RWPE1 (cell line): ENCODE measurements at places on chromosomes 12 and 14.

GRCh38 chr12:132286912-132287311 lies 42.5 kb downstream of the GALNT9 start:
- DNase-seq = peak; percentile 47

DNA sequence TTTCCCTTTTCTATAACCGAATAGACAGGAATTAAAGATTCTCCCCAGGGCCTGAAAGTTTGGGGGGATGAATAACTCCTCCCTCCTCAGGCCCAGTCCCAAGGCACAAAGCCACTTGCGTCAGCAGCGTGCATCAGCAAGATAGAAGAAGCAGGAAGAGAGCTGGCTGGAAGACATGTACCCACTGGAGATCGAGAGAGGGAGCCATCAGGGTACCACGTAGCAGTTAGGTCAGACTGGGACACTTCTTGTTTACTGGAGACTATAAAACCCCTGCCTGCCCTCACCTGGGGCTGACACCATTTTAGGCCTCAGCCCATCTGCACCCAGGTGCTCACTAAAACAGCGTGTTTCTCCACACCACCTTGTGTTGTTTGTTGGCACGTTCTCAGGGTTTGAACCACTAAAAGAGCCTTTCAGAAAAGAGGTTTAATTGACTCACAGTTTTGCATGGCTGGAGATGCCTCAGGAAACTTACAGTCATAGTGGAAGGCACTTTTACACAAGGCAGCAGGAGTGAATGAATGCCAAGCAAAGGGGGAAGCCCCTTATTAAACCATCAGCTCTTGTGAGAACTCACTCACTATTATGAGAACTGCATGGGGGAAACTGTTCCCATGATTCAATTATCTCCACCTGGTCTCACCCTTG lies 93.2 kb downstream of the TMTC3 start:
- DNase-seq = no peak

DNA sequence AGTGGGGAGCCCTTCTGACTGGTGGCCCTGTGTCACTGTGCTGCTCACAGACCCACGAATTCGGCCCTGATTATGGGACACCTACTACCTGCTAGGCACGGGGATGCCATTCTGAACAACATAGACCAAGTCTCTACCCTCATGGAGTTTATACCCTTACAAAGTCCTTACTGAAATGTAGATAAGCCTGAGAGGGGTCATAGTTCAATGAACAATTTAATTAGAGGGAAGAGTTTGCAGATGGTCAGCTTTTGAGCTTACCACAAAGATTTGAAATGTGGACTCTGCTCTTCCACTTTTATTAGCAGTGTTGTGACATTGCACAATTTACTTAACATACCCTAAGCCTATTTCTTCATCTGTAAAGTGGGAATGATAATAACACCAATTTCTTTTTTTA lies 161.1 kb downstream of the MYRFL start:
- no peak for DNase-seq

- no peak for DNase-seq
These were observed 34.6 kb upstream of the UBC start for GRCh38 chr12:124949066-124949465.

- DNase-seq = no peak
These were observed 1.9 kb downstream of the RPLP0 start for GRCh38 chr12:120199025-120199424.

DNA sequence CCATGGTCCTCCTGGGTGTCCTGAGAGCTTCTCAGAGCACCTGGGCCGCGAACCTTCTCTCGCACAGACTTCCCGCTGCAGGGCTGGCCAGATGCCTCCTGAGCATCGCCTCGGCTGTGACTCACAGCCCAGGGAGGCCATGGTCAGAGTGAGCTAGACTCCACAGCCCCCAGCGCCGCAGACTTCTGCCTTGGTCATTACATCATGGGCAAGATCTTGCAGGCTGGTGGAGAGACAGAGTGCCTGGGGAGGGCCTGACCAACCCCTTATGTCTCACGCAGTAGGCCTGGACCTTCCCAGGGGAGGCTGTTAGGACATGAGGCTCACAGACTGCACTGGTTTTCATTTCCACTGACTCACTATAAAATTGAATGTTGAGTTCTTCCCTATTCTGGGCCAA lies 41.8 kb downstream of the SMOC1 start:
- no peak for DNase-seq

DNA sequence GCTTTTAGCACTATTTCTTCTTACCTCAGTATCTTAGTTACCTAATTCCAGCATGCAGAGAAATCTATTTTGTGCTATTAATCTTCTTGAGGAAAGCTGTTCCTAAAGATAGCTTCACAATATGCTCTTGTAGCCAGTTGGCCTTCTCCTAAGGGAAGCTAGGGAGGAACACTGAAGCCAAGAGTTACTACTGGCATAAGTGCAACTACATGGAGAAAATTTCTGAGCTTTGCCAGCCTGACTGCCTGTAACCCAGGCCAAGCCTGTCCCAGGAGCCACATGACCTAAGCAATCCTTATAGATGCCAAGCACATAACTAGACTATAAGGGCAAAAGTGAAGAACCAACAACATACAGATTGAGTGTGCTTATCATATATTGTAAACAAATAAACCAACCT lies 890.2 kb downstream of the FLRT2 start:
- no peak for DNase-seq

DNA sequence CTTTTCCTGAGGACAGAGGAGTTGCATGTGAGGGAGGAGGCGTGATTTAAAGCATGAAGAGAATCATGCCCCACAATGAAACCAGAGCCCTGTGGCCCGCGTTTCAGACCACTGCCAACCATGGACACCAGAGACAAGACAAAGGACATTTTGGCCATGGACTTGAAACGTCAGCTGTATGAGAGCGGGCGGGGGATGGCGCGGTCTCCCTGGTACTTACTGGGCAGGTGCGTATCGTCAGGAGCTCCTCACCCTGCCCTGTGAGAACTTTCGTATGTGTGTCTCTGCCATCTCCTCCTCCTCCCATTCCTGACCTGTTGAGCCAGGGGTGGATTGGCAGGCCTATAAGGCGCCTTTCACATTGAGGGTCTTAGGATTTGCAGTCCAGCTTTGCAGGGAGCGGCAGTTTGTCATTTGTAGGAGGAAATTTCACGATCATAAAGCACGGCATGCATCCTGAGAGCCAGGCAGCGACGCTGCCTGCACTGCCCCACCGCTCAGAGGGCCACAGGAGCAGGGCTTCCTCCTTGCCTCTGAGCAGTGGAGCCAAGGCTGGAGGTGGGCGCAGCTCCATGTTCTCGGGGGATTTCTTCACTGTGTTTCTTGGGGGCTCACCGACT lies 22.2 kb downstream of the SFSWAP start:
- no peak for DNase-seq

DNA sequence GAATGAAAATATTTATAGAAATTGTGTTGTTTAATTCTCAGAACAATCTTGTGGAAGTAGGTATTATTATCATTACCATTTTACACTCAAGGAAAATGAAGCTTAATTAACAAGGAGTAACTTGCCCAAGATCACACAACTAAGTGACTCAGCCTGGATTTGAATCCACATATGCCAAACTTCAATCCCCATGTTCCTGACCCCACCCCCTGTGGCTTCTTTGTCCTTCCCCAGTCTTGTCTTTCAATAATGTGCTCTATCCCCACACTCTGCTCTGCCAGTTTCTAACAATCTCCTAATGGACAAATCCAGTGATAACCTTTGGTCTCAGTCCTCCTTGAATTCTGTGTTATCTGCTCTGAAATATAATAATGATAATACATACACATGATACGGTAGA lies 355.2 kb downstream of the BMP4 start:
- DNase-seq = no peak

DNA sequence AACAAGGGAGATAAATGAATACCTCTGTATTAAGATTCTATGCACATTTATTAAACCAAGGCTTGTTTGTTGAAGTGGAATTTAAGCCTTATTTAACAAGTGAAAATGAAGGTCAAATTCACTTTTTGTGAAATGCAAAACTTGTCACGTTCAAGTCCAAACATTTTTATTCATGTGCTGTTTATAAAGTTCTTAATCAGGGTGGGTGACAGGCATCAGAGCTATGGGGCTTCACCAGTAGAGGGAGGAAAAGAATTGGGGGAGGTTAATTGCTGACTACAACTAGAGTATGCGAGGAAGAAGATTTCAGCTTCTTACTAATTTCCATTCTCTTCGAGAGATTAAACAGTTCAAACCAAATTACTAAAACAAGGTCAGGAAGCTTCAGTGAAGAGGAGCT lies 9.7 kb downstream of the MOK start:
- no peak for DNase-seq

GRCh38 chr12:14514946-14515345 lies 52.7 kb downstream of the PLBD1 start:
- peak; percentile 64 for DNase-seq

DNA sequence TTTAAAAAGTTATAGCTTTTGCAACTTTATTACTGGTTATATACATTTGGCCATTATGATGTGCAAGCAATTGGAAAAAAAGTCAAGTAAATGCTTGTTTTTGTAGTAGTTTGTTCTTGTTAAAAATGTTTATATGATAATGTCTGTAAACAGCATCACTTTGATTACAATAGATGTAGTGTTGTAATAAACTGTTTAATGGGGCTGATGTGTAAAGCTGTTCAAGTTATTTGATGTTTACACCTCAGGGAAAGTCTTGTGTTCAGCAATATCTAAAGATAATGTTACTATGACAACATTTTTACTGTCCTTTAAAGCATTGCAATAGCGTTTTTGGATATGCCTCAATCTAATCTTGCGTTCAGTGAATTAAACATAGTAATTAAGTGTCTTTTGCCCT lies 30.4 kb downstream of the CPSF6 start:
- DNase-seq = no peak

DNA sequence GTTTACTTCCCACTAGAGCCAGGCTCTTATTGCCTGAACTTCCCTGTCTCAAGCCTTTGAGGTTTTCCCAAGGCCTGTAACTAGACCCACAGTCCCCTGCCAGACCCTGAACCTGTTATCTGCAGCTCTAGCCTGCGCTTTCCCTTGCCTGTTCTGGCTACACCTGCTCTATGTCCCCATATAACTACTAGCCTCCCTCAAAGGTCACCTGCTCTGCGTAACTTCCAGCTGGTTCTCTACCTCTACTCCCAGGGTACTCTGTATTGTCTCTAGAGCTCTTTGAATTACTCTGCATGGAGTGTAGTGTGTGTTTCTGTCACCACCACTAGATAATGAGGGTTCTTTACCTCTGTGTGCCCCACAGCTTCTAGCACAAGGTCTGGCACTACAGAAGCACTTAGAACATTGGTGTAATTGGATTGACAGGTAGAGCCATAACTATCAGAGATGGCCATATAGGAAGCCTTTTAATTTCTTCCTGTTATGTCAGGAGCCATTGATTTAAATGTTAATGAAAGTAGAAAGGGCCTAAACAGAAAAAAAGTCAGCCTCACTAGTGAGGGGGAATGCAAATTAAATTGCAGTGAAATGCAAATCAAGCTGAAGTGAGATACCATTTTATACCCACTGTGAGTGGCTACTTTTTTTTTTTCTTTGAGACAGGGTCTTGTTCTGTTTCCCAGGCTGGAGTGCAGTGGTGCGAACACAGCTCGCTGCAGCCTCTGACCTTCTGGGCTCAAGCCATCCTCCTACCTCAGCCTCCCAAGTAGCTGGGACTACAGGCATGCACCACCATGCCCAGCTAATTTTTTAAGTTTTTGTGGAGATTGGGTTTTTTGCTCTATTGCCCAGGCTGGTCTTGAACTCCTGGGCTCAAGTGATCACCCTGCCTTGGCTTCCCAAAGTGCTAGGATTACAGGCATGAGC lies 47.8 kb downstream of the EID3 start:
- DNase-seq = no peak

- peak; percentile 20 for DNase-seq
These were observed 32.8 kb downstream of the CCER1 start for GRCh38 chr12:90922145-90922627.

GRCh38 chr12:85057370-85057963 lies 21.3 kb downstream of the LRRIQ1 start:
- peak; percentile 11 for DNase-seq

DNA sequence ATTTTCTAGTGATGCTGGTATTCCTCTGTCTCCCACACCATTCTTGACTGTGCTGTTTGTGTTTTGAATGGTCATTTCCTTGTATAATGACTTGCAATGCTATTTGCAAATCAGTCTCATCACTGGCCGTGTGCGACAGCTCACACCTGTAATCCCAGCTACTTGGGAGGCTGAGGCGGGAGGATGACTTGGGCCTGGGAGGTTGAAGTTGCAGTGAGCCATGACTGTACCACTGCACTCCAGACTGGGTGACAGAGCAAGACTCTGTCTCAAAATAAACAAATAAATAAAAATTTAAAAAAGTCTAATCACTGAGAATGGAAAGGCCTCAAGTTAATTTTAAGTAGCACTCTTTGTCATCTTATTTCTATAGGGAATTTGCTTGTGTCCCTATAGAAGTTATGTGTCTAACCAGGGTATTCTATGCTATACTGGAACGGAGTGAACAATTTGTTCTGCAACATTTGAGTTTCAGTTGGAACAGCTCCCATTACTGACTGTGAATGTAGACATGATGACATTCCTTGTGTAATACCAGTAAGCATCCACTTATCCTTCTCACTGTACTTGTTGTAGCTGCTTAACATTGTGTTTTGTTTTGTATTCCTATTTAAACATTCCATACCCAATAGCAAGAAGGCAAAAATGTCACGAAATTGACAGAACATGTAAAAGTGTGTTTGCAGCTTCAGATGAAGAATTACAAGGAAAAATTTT lies 126.3 kb downstream of the MGST1 start:
- DNase-seq = peak; percentile 1

GRCh38 chr12:92278378-92278828 lies 132.8 kb upstream of the BTG1 start:
- DNase-seq = no peak

DNA sequence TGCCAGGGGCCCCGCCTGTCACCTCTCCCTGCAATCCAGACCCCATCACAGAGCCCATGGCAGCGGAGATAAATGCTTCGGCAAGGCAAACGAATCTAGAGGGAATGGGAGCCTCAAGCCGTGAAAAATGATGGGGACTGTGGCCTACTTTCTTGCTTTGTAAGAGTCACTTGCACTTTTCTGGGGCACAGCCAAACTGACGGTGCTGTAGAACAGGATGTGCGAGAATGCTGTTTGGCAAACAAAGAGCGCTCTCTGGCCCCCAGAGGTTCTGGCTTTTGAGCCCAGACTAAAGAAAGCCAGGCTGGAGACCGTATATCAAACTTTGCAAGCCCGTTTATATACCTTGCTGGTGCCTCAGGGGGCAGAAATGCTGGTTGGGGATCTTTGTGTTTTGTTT lies 108.7 kb downstream of the CACNA1C start:
- no peak for DNase-seq

- DNase-seq = no peak
These were observed 10.8 kb downstream of the ETNK1 start for GRCh38 chr12:22635812-22636211.

GRCh38 chr14:50396631-50397389 lies at the start of gene CDKL1:
TSS of gene CDKL1 (minus strand) at chr14:50396881. CDS start at chr14:50395868, 1,013 bp downstream.
- DNase-seq = peak; percentile 66

- DNase-seq = no peak
These were observed 239.3 kb downstream of the TRHDE start for GRCh38 chr12:72511498-72511897.
